CD4-positive, CD25-positive, alpha-beta regulatory T cell (primary cell): ENCODE measurements at places on chromosomes 4 and X.
A peak's percentile ranks its signal among the peaks of the same experiment; 100 is the strongest.

GRCh38 chrX:72584163-72584562, 11.5 kb upstream of the HDAC8 start:
- DNase-seq: no peak

GRCh38 chr4:112739442-112739841, 102.5 kb downstream of the LARP7 start:
- DNase-seq: no peak

DNA sequence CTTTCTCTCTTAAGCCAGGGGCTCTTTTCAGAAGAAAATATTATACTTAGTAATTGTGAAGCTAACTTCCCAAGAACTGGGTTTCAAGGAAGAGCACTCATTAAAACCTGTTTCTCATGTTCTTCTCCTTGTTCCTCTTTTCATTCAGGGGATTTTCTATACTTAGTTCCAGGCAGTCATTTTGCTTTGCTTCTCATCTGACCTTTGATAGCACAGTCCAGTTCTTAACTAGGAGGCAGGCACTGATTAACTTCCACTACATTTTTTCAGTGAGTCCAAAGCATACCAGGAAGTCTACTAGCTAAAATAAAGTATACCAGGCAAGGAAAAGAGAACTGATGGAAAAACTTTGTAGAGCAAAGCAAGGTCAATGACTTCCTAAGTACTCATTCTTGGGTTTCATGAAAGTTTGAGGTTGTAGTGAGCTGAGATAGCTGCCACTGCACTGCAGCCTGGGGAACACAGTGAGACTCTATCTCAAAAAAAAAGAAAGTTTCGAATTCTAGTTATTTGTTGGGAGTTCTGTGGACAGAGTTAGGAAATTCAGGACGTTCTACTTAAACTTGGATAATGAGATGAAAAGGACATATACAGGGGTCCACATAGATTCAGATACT, 190.1 kb upstream of the HS3ST1 start:
- no peak for DNase-seq

GRCh38 chrX:120549483-120550452, 11.0 kb downstream of the CUL4B start:
- DNase-seq: no peak

DNA sequence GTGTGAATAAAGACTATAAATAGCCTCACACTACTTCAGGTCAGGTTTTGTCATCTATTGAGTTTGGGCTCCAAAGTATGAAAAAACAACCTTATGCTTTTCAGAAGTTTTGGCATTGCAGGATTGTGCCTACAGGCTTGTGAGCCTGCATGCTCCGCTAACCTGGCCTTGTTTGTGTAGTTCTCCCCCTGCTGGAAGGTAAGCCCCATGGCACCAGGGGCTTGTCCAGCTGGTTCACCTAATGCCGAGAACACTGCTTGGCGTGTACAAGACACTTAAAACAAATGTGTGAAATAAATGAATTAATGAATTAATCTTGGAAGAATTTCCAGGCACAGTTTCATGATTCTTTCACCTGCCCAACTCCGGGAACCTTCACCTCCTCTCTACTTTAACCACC, 1.8 kb upstream of the HSD17B10 start:
- DNase-seq: peak; percentile 73

- DNase-seq: no peak
Measured at GRCh38 chr4:113616443-113616842, 145.1 kb downstream of the CAMK2D start.

DNA sequence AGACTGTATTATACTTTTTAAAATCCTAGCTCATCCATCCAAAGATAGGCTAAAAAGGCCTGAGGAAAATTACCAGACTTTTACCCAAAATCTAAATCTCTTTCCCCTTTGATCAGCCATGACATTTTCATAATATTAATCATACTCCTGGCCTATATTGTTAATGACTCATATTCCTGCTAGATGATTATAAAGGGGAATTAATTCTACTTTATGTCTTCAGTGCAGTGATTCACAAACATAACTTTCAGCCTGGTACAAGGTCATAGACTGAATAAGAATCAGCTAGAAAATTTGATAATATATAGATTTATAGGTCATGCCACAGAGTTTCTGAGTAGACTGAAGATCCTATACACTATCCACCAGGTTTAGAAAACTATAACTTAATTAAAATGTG, 1905.4 kb downstream of the C4orf33 start:
- DNase-seq: no peak

GRCh38 chrX:70030301-70030767, 19.4 kb downstream of the AWAT2 start:
- DNase-seq: peak; percentile 64
